ENCODE measurements at places on chromosomes 12 and 14. TPM values are rescaled to one million over a fixed set of nuclear protein-coding genes. Genes with fewer than 3 reads are reported as not detected.

Gene C12orf50
- total RNA-seq: not detected

Gene A2M
- total RNA-seq: 18.8 TPM

Gene CCDC196
- total RNA-seq: not detected

Gene OR6C75
- not detected for total RNA-seq

Gene RASSF9
- 1.6 TPM for total RNA-seq

Gene POP5
- 28.0 TPM for total RNA-seq

Gene GTF2H3
- total RNA-seq: 20.2 TPM

Gene AMN
- 0.90 TPM for total RNA-seq

Gene NKX2-1
- not detected for total RNA-seq

Gene RIMBP2
- not detected for total RNA-seq

Gene MGP
- 259 TPM for total RNA-seq

Gene RECQL
- 40.4 TPM for total RNA-seq

Gene NEUROD4
- total RNA-seq: not detected

Gene SLC25A21
- total RNA-seq: 0.18 TPM

Gene NOXRED1
- not detected for total RNA-seq
